ACHN (cell line): ENCODE measurements at places on chromosomes 5 and 9.
A peak's percentile ranks its signal among the peaks of the same experiment; 100 is the strongest.

GRCh38 chr5:105506692-105507277, 1944.2 kb upstream of the NUDT12 start:
- DNase-seq, result peak; percentile 23

DNA sequence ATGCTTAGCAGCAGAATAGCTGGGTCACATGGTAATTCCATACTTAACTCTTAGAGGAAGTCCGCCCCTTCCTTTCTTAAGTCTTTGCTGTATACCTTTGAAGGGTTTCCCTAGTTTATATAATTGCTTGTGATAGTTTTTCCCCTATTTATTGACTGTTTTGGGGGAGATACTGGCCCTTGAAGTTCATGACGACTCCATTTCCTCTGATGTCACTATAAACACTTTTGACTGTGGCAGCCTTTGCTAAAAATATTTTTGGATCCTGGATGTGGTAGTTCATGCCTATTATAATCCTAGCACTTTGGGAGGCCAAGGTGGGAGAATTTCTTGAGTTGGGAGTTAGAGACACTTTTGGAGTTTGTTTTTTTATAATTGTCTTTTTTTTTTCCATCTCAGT, 38.4 kb downstream of the NSD1 start:
- DNase-seq, result no peak

GRCh38 chr5:144032375-144032774, 138.1 kb downstream of the YIPF5 start:
- no peak for DNase-seq

DNA sequence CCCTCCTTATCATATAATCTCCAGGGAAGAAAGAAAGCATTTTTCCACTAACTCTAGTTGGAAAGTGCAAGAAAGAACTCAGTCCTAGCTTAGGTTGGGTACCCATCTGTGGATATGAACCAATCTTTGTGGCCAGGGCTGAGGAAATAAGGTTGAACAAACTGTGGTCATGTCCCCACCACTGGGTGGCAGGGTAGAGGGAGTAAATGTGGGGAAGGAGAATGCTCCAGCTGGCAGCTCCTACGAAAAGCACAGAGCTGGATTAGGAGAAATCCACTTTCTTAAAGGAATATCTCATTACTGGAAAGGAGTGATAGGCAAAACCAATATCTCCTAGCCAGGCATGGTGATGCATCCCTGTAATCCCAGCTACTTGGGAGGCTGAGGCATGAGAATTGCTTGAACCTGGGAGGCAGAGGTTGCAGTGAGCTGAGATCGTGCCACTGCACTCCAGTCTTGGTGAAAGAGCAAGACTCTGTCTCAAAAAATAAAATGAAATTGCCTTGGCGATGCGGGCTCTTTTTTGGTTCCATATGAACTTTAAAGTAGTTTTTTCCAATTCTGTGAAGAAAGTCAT, 175.1 kb downstream of the CCDC192 start:
- peak; percentile 59 for DNase-seq

GRCh38 chr9:126301985-126302603, 24.5 kb upstream of the MVB12B start:
- DNase-seq, result peak; percentile 52

DNA sequence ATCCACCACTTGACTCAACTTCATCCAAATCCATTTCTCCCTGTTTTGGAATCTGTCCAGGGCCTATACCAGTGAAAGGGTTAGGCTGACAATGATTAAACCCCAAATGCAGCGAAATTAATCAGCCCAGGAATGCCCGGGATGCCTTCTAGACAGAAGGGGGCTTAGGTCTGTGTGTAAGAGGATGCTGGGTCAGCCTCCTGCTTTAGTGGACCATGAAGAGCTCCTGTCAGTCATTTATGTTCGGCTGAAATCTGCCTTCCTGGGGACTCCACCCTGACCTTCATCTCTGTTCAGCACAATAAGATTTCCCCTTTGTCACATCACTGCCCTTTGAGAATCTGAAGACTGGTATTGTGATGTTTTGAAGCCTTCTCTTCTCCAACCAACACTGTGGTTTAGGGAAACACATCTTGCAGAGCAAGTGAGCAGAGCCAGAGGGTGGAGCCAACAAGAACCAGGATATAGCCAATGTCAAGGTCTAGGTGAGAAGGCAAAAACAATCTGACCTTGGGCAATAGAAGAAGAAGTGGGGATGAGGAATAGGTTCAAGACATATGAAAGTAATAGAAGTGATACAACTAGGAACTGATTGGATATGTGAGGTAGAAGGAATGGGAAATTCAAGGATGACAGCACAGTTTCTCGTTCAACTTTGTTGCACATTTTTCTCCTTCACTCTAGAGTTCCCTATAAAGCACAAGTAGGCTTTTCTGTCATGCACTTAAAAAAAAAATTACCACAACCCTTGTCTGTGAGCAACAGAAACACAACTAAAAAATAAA, 234.4 kb downstream of the ARHGAP26 start:
- DNase-seq, result peak; percentile 93

DNA sequence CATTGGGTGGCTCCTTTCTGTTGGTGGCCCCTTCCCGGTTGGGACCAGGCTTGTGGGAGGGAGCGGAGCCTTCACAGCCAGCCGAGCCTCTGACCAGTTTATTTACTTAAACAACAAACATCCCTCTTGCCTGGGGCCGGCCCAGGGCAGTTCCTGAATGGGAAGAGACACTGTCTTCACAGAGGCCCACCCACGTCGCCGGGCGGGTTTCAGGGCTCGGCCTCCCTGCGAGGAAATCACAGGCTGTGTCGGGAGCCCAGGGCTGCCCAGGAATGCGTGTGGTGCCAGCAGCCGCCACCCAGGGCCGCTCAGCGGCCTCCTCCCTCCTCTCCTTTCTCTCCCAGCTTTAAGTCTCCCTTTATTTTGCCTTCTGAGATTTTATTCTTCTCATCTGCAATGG, 132.5 kb downstream of the HSD17B3 start:
- DNase-seq, result no peak

DNA sequence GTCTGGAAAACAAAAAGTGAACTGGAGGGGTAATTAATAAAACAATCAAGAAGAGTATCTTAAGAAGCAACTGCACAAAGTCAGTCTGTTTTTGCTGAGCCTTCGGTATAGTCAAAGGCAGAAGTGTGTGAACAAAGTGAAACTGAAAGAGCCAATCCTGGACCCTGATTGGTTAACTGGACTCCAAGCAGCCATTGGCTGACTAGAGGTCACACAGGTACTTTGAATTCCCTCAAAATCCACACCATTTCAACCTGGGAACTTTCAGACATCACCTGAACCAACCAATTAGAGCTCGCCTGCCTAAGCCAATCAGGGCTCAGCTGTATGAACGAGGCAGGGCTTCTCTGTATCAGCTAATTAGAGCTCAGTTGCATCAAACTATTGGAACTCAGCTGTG, 286.7 kb downstream of the TLE4 start:
- peak; percentile 36 for DNase-seq

DNA sequence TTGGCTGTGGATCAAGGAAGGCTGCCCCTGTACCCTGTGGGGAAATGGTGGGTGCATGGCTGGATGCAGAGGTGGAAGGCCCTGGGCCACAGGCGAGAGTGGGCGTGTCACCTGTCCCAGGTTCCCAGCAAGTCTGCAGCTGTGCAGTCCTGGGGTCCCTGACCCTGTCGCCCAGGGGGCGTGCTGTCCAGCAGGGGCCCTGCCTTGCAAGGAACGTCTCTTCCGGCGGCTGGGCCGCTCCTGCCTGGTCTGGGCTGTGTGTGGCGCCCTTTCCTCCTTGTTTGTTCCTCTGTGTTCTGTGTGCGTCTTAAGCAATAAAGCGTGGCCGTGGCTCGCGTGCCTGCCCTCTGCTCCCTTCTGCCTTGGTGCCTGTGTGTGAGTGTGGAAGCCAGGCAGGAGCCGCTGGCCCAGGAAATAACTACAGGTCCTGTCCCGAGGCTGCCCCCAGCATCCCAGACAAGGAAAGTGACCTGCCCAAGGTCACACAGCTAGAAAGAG, 8.4 kb downstream of the SLC2A6 start:
- no peak for DNase-seq
